Psoas muscle (tissue), 8 donors: ENCODE measurements at places on chromosomes 12 and 14.
A peak's percentile ranks its signal among the peaks of the same experiment; 100 is the strongest.

- no peaks in the 10 kb centered on the region for H3K4me1 ChIP-seq
- no peak overlapping the region for H3K27ac ChIP-seq
- DNase-seq = no peak
- no peaks in the 10 kb centered on the region for H3K36me3 ChIP-seq
- no peak overlapping the region for H3K4me3 ChIP-seq
- H3K27me3 ChIP-seq = no peaks in the 10 kb centered on the region
Measured at GRCh38 chr14:87286826-87287225, 706.2 kb downstream of the GALC start.

DNA sequence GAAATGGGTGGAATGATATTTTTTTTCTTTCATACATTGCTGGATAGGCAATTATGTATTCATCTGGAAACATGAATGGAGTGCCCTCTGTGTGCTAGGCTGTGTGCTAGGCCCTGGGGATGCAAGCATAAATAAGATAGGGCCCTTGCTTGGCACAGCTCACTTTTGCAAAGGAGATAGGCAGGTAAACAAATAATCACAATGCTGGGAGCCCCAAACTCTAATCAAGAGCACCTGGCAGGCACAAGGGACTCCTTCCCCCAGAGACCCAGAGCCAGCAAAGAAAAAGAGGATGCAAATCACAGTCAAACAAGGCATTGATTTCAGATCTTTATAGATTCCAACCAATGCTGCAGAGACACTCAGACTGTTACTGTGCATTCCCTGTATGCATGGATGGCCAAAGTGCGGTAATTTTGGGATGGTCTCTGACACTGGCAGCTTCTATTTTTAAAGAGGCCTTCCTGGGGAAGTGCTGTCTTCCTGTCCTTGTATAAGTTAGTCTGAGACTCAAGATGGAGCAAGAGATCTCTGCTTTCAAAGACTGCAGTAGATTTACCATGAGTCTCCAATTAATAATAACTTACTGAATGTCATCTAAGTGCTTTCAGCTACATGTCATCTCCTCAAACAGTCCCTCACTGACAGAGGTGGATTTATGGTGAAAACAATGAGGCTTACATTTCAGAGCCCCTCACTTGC, 45.1 kb upstream of the CPM start:
- no peak for DNase-seq
- H3K27ac ChIP-seq = no peak overlapping the region
- no peak overlapping the region for H3K4me3 ChIP-seq
- no peaks in the 10 kb centered on the region for H3K27me3 ChIP-seq
- H3K4me1 ChIP-seq = no peaks in the 10 kb centered on the region

DNA sequence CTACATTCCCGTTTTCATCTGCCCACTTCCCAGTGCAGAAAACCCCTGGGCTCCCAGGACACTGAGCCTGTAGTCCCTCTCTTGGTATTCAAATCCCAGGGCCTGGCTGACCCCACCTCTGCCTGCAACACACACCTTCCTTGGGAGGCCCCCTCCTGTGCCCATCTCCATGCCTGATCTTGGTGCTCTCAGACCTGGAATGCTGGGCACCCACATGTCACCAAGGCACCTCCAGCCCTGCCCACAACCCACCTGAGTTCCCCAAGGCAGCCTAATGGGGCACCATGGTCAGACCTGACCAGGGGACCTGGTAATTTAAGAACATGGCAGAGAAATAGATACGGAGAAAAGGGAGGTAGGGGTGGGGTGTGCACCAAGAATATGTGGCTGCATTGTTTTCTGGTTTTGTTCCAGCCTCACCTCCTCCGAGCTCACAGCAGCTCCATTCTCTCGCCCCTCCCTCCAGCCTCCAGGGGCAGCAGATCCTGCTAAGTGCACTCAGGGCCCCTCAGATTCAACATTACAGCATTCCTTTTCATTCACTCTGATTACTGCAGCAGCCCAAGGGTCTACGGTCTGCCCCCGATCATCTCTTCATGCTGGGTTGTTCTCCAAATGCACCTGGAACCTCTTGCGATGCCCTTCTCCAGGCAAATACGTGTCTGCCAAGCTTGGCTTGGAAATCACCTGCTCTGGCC, 9.2 kb upstream of the HSP90AA1 start:
- H3K27me3 ChIP-seq = no peaks in the 10 kb centered on the region
- no peak overlapping the region for H3K4me3 ChIP-seq
- no peaks in the 10 kb centered on the region for H3K36me3 ChIP-seq
- no peak for DNase-seq

DNA sequence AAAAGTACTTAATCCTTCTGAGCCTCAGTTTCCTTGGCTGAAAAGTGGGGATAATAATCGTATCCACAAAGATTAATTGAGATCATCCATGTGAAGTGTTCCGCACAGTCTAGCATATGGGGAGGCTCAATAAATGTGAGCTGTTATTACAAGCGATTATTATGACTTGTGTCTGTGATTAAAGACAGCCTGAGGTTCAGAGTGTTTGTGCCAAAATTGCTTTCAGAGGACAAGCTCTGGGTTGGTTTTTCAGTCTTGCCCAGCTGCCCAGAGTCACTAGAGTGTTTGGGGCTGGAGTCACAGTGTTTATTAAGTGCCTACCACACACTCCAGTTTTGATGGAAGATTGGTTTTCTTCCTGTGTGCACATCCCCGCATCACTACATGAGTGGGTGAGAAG, 53.5 kb downstream of the NTF3 start:
- H3K4me3 ChIP-seq = no peak overlapping the region
- no peaks in the 10 kb centered on the region for H3K4me1 ChIP-seq
- H3K27me3 ChIP-seq = no peaks in the 10 kb centered on the region

DNA sequence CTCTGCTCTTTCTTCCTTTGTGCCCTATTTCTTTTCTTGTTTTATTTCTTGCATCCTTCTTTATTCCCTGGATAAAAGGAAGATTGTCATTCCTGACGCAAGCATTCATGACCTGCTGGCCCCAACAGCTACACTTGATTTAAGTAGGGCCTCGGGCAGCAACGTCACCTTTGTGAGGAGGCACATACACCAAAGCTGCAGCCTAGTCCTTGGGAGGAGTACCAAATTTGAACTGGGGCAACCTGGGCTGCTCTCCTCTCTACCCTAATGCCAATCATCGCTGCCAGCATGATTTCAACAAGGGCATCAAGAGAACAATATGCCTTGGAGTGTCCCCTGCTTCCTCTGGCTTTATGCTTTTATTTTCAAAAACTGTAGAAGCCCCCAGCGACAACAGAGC, 76.4 kb downstream of the C12orf50 start:
- H3K36me3 ChIP-seq = no peaks in the 10 kb centered on the region
- no peak overlapping the region for H3K27ac ChIP-seq
- DNase-seq = no peak
- H3K4me1 ChIP-seq = no peaks in the 10 kb centered on the region
- no peaks in the 10 kb centered on the region for H3K27me3 ChIP-seq

DNA sequence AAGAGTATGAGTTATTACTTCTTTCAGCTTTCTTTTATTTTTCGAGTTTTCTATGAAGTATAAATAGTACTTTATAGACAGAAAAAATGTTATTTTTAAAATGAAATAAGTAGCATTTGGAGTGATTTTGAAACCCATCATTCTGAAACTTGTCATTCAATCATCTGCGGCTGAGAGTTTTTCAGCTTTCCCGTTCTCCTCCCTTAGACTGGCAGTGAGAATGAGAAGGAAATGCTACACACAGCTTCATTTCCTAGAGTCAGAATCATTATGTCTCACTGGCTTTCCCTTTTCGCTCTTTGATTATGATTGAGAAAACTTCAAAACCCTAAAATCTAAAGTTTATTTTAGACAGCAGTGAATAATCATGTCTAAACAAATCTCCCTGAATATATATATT, 33.7 kb upstream of the GNPNAT1 start:
- no peak overlapping the region for H3K4me3 ChIP-seq
- H3K36me3 ChIP-seq = no peaks in the 10 kb centered on the region
- DNase-seq = no peak
- no peaks in the 10 kb centered on the region for H3K4me1 ChIP-seq
- H3K27ac ChIP-seq = no peak overlapping the region

DNA sequence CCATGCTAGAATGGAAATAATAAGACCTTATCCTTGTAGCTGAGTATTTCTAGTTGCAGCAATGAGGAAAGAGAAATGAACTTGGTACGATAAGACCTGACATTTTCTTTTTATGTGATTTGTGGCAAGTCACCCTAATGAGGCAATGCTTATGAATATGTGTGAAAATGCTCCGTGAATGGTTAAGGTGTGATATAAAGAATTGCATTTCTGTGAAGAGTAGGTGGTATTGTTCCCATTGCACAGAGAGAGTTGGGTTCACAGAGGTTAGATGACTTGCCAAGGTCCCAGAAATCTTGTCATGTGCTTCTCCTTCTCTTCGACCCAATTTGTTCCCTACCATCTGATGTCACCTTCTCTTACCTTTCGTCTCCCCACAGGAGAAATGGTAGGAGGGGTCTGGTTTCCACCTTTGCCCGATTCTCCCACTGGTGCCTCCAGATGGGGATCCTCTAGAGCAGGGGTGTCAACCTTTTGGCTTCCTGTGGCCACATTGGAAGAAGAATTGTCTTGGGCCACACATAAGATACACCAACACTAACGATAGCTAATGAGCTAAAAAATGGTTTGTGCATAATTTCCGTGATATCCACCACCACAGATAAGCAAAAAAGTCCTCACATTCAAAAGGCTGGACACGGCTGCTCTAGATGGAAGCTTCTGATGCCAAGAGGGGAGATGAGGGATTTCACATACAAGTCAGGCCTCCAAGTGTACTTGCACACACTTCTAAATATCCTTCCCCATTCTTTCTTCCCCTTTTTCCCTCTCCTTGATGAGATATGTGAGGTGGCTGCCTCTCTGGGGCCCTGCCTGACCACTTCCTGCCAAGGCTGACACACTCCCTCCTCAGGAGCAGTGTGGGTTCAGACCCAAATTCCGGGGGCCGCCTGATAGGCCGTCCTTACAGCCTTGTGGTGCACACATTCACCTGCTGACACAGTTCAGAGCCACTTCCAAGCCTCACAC, 96.1 kb downstream of the PLXNC1 start:
- H3K36me3 ChIP-seq = no peaks in the 10 kb centered on the region
- H3K27me3 ChIP-seq = no peaks in the 10 kb centered on the region
- H3K27ac ChIP-seq = no peak overlapping the region
- peaks cover 6% of the 10 kb centered on the region for H3K4me1 ChIP-seq
- DNase-seq = no peak
- H3K4me3 ChIP-seq = no peak overlapping the region

DNA sequence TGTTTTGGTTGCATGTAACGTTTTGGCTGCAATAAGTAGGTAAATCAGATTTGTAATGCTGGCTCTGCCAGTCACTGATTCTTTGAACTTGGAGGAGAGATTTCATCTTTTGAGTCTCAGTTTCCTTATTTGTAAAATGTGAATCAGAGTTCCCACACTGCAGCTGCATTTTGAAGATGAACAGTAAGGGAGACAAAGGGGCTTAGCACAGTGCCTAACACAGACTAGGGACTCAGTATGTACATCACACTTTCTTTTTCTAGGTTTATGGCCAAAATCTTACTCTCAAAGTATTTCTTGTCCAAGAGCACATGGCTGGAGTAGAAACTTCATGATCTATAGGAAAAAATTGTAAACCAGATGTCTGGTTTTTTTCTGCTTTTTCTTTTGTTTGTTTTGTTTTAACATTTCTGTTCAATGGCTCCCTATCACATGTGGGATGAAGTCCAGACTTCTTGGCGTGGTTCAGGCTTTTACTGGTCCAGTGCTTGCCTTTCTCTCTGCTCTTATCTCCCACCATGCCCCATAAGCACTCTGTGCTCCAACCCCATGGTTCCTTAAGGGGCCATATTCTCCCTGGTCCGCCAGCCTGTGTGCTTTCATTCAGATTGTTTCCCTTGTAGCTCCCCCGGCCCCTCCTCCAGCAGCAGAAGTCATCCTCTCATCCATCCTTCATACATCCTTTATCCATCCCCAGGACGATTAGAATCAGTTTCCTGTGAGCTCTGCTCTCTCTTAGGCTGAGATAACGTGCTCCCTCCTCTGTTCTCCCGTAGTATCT, 58.0 kb downstream of the SYNE2 start:
- H3K4me1 ChIP-seq = no peaks in the 10 kb centered on the region
- H3K27ac ChIP-seq = no peak overlapping the region
- no peaks in the 10 kb centered on the region for H3K27me3 ChIP-seq
- DNase-seq = no peak
- H3K36me3 ChIP-seq = peaks cover 19% of the 10 kb centered on the region
- H3K4me3 ChIP-seq = no peak overlapping the region

DNA sequence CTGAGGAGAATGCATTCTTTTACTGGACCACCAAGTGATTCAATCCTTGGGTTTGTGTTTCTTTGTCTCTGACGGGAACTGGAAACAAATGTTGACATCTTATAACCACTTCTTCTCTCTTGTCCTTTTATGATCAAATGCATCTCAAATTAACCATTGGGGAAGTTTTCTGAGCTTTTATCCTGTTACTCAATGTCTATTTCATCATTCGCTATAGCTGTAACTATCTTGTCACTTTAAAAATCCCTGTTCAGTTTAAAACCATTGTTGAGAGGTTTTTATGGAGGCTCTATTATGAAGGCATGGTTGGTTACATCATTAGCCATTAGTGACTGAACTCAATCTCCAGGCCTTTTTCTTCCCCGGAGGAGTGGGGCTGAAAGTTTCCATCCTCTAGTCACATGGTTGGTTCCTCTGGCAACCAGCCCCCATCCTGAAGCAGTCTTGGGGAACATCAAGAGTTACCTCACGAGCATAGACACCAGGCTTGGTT, 2.7 kb upstream of the CLEC6A start:
- no peak for DNase-seq
- no peaks in the 10 kb centered on the region for H3K36me3 ChIP-seq
- no peak overlapping the region for H3K27ac ChIP-seq
- no peaks in the 10 kb centered on the region for H3K4me1 ChIP-seq
- H3K4me3 ChIP-seq = no peak overlapping the region

DNA sequence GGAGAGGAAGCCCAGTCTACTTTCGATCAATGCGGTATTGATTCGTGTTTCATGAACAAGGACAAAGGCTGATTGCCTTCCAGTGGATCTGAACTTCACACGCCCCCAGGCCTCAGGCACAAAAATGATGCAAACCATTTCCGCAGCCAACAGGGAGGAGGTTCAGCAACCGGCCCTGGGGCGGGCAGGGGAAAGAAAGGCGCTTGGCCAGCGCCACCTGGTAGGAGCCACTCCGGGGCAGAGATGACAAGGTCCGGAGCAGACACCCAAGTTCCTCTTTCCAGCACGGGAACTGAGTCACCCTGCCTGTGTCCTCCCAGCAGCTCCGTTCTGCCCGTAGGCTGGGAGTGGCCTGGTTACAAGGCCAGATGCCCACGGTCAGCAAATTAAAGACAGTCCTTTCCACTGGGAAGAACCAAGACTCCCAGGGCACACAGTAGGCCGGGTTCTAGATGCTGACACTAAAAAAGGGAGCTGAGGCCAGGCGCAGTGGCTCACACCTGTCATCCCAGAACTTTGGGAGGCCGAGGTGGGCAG, 136.3 kb downstream of the SCARB1 start:
- no peaks in the 10 kb centered on the region for H3K27me3 ChIP-seq
- H3K27ac ChIP-seq = peak overlapping the region; percentile 56
- peak; percentile 80 for DNase-seq
- peaks cover 10% of the 10 kb centered on the region for H3K4me1 ChIP-seq

- H3K27ac ChIP-seq = no peak overlapping the region
- no peak for DNase-seq
- no peaks in the 10 kb centered on the region for H3K27me3 ChIP-seq
- H3K36me3 ChIP-seq = no peaks in the 10 kb centered on the region
- no peaks in the 10 kb centered on the region for H3K4me1 ChIP-seq
Measured at GRCh38 chr14:28635387-28635786, 131.2 kb upstream of the FOXG1 start.
